LHCN-M2 (cell line): ENCODE measurements at places on chromosomes 3 and 15. TPM values are rescaled to one million over a fixed set of nuclear protein-coding genes. Genes with fewer than 3 reads are reported as not detected.

IP6K2 gene
- 69.2 and 70.4 TPM in 2 replicates for total RNA-seq

IGDCC3 gene
- not detected in 2 replicates for total RNA-seq

TNFAIP8L3 gene
- total RNA-seq, result 141 and 162 TPM in 2 replicates

DNA sequence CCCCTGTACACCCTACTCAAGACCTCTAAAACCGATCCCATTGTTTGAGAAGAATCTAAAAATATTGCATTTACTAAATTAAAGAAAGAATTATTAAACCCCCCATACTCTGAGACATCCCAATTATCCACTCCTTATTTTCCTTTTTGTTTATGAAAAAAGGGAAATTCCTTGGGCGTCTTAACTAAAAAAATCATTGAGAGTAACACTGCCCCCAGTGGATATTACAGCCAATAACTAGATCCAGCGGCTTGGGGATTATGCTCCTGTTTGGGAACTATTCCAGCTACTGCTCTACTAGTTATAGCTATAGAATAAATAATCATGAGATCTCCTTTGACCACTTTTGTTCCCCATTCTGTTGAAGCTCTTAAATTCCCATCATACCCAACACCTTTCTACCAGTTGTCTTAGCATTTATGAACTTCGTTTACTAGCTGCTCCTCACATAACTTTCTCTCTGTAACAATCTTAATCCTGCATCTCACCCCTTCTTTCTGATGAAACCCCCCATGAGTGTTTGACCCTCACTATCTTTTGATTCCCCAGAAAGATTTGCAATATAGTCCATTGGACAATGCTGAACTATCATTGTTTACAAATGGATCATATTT lies 12.7 kb upstream of the CFAP91 start:
- peak; percentile 38 for DNase-seq

DNA sequence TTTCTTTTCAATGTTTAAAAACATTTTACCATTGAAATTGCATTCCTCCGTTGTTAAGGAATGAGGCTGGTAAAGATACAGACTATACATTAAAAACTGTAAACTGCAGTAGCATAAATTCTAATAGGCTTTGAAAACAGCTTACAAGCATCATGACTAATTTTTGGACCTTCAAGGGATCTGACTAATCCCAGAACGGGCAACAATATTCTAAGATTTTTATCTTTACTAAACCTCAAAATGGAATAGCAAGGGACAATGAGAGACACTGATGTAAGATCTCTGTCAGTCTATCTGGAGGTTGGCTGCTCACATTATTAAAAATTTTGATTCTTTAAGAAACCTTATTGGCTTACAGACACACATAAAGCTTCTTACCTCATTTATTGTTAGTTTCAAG lies 74.7 kb downstream of the BTD start:
- DNase-seq, result no peak

DNA sequence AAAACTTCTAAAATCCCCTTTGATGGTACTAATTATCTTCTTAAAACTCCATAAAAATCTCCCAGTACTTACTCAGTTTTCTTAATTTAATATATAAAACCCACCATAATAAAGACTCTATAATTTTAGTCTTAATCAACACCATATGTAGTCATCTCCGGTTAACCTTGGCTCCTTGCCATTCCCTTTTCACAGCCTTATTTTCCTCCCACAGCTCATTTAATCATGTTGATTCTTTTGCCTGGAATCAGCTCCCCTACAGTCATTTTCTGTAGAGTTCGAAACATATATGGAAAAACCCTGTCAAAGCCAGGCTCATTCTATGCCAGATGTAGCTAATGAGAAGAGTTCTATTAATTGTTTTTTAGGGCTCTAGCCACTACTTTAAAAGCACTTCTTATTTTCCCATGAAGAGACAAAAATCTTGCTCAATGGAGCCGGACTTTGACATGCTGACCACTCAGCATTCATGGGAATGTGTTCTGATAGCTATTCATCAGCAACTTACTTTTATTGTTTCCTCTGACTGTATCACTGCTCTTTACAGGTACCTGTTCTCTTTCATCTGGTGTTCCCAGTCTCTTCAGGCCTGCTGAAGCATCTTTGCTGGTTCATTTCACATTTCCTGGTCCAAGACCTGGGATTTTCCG lies 573.4 kb downstream of the NAALADL2 start:
- no peak for DNase-seq

DNA sequence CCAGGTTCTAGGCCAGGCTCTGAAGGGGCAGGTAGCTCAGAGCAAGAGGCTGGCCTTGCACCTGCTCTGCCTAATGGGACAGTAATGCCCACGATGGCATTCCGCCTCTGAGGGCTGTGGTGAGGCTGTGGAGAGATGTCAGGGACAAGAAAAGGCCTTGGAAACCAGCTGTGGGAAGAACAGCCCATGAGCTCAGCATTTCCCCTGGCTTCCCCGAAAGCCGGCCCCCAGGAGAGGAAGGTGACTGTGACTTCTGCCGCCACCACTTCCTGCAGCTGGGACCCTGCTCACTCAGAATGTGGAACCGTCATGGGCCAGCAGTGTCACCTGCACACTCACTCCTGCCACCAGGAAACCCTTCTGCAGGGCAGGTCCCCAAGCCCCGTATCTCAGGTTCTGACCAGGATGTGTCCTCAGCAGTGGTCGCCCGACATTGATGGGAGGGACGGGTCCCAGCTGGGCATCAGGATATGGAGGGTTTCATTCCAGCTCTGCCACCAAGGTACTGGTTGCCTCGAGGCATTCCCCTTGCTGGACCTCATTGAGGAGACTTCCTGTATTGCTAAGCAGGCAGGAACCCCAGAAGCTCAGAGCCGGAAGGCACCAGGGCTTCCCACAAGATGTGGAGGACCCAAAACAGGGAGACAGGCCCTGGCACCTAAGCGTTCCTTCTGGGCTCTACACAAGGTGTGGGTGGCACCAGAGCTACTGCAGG lies 30.7 kb downstream of the SEMA7A start:
- DNase-seq, result no peak

DNA sequence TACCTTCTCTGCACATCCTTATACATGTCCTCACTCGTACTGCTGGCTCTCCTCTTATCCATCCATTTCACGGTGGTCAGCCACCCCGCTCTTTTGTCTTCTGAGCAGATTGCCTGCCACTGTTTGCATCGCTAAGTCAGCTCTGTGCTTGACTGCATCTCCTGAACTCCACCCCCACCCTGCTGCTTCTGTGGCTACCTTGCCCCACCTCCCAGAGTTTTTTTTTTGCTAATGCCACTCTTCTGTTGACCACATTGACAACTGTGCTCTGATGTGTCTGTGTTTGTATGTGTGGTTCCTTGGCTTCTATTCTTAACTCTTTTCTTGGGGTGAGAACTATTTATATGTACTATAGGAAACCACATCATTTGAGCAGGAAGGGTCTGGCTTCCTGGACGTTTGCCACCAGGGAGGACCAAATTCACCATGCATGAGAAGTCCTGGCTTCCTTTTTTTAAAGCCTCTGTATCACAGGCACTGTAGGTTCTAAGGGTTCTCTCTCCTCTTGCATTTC lies 12.8 kb upstream of the MTMR10 start:
- DNase-seq, result peak; percentile 23

DNA sequence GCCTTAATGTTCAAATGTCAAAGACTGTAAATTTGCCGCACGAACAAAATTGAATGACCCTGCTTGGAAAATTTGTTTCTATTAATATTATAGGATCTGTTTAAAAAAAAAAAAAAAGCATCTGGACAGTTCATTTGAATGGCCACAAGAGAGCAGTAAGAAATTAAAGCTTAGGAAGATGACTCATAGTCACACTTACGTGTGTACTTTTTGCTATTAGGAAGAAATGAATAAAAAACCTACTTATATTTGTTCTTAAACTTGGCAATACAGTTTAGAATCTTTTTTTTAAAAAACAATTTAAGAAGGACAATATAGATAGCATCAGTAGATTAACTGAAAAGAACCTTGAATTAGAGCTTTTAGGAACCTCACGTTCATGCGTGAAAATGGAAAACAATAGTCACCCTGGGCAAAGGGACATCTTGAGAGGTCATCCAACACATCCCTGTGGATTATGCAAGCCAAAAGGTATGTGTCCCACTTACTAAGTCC lies 621.8 kb downstream of the MECOM start:
- peak; percentile 70 for DNase-seq

GRCh38 chr3:30547716-30548115 lies 58.7 kb upstream of the TGFBR2 start:
- no peak for DNase-seq
